ENCODE measurements at places on chromosomes 3 and 15. TPM values are rescaled to one million over a fixed set of nuclear protein-coding genes. Genes with fewer than 3 reads are reported as not detected.

DNA sequence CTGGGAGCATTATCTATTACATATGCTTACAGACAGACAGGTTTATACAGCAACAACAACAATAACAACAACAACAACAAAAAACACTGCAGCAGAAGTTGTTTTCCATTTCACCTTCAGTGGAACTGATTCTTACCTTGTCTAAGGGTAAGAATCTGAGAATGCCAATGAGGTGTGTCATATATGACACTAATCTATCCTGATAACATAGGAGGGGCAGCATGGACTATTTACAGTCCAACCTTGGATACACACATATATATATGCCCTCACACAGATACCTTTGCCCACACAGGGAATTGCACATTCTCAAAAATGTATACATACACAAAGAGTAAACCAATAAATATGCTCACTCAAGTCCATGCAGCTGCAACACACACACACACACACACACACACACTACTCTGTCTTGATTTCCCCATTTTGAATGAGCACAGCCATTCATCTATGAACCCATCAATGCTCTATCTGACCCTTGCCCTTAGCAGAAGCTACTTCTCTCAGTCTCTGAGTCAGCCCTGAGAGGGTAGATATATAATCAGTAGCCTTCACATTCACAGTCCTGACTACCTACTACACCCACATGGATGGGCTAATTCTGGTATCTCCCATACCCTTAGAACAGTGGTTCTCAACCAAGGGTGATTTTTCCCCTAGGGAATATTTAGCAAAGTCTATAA lies 9.7 kb upstream of the TRANK1 start:
- no peak overlapping the region for H3K27ac ChIP-seq
- no peaks in the 10 kb centered on the region for H3K27me3 ChIP-seq
- no peak overlapping the region for H3K4me3 ChIP-seq

GRCh38 chr15:45644437-45644836 lies 9.6 kb downstream of the SQOR start:
- H3K4me1 ChIP-seq, result peaks cover 8% of the 10 kb centered on the region
- H3K27ac ChIP-seq, result peak overlapping the region; percentile 82
- no peak overlapping the region for H3K4me3 ChIP-seq
- H3K27me3 ChIP-seq, result no peaks in the 10 kb centered on the region

GRCh38 chr3:119529883-119530282 lies 29.5 kb downstream of the CD80 start:
- H3K36me3 ChIP-seq, result no peaks in the 10 kb centered on the region
- no peak overlapping the region for H3K4me3 ChIP-seq
- H3K4me1 ChIP-seq, result no peaks in the 10 kb centered on the region
- no peak for DNase-seq

- H3K27ac ChIP-seq, result no peak overlapping the region
- no peak overlapping the region for H3K4me3 ChIP-seq
- no peak for DNase-seq
- no peaks in the 10 kb centered on the region for H3K27me3 ChIP-seq
- H3K4me1 ChIP-seq, result no peaks in the 10 kb centered on the region
- no peaks in the 10 kb centered on the region for H3K36me3 ChIP-seq
These were observed 102.5 kb upstream of the ROBO1 start for GRCh38 chr3:79870313-79870620.

DNA sequence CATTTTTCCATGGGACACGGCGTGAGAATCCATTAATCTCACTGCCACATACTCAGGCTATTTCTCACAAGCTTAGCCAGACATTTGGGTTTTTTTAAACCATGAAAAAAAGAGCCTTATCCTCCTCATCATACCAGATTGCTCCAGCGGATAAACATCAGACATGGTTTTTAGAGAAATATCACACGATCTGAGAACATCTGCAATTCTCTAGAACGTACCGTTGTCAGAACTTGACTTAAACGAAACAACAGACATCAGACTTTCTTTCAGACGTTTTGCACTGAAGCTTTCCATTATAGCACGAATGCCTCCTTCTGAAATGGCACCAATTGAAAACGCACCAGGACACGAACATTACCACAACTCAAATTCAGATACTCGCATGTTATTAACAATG lies 744.2 kb upstream of the CFAP20DC start:
- no peak for DNase-seq
- H3K27ac ChIP-seq, result no peak overlapping the region
- H3K4me1 ChIP-seq, result no peaks in the 10 kb centered on the region
- H3K27me3 ChIP-seq, result no peaks in the 10 kb centered on the region

DNA sequence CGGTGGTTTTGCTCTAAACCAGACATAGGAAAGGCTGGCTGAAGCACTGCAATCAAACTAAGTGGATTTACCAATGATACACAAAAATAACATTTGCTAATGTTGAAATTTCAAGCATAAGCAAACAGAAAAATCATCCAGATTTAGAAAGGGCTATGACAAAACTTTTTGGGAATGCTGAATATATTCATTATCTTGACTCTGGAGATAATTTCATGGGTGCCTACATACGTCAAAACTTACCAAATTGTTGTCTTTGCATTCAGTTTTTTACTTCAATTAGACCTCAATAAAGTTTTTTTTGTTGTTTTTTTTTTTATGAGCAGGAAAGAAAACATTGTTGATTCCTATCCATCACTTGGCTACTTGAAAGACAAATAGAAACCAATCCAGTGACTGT lies 140.8 kb downstream of the NR2E3 start:
- no peak for DNase-seq
- no peaks in the 10 kb centered on the region for H3K4me1 ChIP-seq
- H3K4me3 ChIP-seq, result no peak overlapping the region
- H3K27ac ChIP-seq, result no peak overlapping the region
- no peaks in the 10 kb centered on the region for H3K36me3 ChIP-seq

- no peak overlapping the region for H3K27ac ChIP-seq
- H3K36me3 ChIP-seq, result no peaks in the 10 kb centered on the region
- peaks cover 2% of the 10 kb centered on the region for H3K4me1 ChIP-seq
- no peak overlapping the region for H3K4me3 ChIP-seq
- no peaks in the 10 kb centered on the region for H3K27me3 ChIP-seq
- DNase-seq, result no peak
These were observed 10.5 kb downstream of the IVD start for GRCh38 chr15:40416056-40416455.

- H3K27ac ChIP-seq, result peak overlapping the region; percentile 91
- no peak for DNase-seq
- no peaks in the 10 kb centered on the region for H3K36me3 ChIP-seq
- H3K4me3 ChIP-seq, result no peak overlapping the region
These were observed 73.0 kb downstream of the FAM43A start for GRCh38 chr3:194758716-194759115.

- no peaks in the 10 kb centered on the region for H3K27me3 ChIP-seq
- no peak overlapping the region for H3K27ac ChIP-seq
- no peaks in the 10 kb centered on the region for H3K36me3 ChIP-seq
- H3K4me3 ChIP-seq, result no peak overlapping the region
- no peaks in the 10 kb centered on the region for H3K4me1 ChIP-seq
These were observed 283.9 kb upstream of the CTNNB1 start for GRCh38 chr3:40915346-40915865.

Gene PPP2R3A
- total RNA-seq, result 10.4 TPM

DNA sequence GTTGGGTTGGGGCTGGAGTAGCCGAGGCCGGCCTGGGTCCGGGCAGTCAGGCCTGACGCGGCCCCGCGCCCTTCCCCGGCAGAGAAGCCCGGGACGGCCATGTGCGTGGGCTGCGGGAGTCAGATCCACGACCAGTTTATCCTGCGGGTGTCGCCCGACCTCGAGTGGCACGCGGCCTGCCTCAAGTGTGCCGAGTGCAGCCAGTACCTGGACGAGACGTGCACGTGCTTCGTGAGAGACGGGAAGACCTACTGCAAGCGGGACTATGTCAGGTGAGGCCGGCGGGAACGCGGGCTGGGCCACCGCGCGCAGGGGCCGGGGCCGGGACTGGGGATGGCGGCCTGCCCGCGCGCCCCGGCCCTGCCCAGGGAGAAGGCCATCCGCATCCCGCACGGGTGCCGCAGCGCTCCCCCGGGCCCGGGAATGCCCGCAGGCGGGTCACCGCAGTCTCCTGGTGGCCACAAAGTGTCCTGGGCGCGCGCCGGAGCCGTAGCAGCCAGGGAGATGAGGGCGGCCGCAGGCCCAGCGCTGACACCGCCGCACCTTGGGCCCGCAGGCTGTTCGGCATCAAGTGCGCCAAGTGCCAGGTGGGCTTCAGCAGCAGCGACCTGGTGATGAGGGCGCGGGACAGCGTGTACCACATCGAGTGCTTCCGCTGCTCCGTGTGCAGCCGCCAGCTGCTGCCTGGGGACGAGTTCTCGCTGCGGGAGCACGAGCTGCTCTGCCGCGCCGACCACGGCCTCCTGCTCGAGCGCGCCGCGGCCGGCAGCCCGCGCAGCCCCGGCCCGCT lies 1.3 kb downstream of the ISL2 start:
- peaks cover 12% of the 10 kb centered on the region for H3K4me1 ChIP-seq
- peak overlapping the region; percentile 34 for H3K4me3 ChIP-seq
- peaks cover 26% of the 10 kb centered on the region for H3K27me3 ChIP-seq
- no peak overlapping the region for H3K27ac ChIP-seq
- no peaks in the 10 kb centered on the region for H3K36me3 ChIP-seq
- DNase-seq, result no peak

Gene PPCDC
- 17.3 TPM for total RNA-seq

Gene C3orf80
- total RNA-seq, result 0.15 TPM

GRCh38 chr3:127536830-127537812 lies 53.4 kb downstream of the TPRA1 start:
- DNase-seq, result no peak
- no peaks in the 10 kb centered on the region for H3K36me3 ChIP-seq
- no peak overlapping the region for H3K4me3 ChIP-seq
- H3K27me3 ChIP-seq, result no peaks in the 10 kb centered on the region
- H3K27ac ChIP-seq, result no peak overlapping the region
- no peaks in the 10 kb centered on the region for H3K4me1 ChIP-seq

DNA sequence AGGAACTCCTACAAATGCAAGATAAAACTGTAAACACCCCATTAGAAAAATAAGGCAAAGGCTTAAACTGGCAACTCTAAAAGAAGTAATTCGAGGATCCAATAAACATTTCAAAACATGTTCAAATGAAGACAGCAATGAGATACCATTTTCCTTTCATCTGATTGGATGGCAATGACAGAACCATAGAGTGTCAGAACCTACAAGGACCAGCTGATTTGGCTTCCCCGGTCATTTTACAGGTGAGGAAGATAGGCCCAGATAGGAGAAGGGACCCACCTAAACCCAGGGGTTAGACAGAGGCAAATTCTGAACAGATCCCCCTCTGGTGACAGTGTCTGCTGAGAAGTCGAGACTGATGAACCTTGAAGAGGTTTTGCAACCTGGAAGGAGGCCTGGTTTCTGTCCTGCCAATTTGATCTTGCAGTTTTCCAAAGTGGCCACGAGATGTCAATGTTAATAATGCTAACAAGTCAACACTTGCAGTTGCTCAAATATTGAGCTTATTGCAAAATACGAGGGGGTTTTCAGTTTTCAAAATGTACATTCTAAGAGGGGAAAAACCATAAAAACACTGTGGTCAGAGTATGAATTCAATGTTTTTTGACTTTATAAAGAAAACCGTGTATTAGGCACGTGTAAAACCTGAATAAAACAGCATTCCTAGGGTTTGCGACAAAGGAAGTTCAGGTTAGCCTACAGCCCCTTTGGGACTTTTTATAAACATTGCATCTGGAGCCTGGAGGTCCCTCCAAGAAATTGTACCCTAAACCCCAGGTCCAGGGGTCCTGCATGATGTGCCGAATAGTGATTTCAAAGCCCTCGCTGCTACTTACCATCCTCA lies 21.5 kb downstream of the CFAP161 start:
- no peak overlapping the region for H3K27ac ChIP-seq
- H3K4me3 ChIP-seq, result no peak overlapping the region
- H3K36me3 ChIP-seq, result no peaks in the 10 kb centered on the region
- DNase-seq, result no peak
- no peaks in the 10 kb centered on the region for H3K27me3 ChIP-seq

DNA sequence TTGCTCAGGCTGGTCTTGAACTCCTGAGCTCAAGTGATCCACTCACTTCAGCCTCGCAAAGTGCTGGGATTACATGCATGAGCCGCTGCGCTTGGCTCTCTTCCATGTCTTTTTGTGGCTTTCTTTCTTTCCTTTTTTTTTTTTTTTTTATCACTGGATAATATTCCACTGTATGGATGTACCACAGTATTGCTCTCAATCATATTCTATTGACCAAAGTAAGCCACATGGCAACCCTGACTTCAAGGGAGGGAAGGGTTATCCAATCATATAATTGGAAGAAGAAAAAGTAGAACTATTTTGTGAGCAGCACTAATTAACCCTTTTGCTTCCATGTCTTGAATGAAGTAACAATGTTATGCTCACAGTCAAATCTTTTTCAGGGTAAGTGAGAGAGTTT lies 307.0 kb upstream of the RASGRP1 start:
- no peaks in the 10 kb centered on the region for H3K36me3 ChIP-seq
- DNase-seq, result no peak
- H3K27ac ChIP-seq, result no peak overlapping the region

DNA sequence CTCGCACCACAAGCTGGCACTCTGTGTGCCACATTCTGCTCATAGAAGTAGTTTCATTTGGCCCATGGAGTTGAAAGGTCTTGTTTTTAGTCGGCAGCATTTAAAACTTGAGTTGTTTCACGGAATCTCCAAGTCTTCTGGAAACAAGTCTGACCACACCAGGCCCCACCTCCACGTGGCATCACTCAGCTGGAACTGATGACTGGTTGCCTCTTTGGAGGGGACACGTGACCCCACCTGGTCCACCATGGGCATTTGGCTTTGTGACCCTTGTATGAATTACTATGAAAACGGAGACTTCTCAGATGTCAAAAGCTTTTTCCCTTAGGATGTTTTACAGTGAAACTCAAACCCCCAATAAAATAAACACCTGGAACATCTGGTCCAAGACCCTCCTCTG lies 74.9 kb downstream of the NTRK3 start:
- H3K4me3 ChIP-seq, result no peak overlapping the region
- DNase-seq, result no peak
- no peaks in the 10 kb centered on the region for H3K36me3 ChIP-seq

Gene ALG1L2
- total RNA-seq, result not detected

DNA sequence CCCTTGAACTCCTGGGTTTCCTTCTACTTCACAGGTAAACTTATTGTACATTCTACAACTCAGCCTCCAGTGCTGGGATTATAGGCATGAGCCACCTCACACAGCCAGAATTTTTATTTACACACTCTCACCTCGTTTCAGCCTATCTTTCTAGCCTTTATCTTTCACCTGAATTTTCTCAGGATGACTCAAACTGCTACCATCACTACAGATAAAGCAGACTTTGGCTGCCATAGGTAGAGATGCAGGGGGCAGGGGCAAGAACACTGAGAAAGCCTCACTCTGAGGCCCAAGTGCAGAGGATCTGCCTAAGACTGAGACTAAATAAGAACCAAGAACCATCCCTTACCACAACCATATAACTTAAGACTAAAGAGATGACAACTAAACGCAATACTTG lies 59.0 kb downstream of the ETFA start:
- no peak overlapping the region for H3K4me3 ChIP-seq
- H3K4me1 ChIP-seq, result no peaks in the 10 kb centered on the region
- H3K27me3 ChIP-seq, result no peaks in the 10 kb centered on the region

Gene RBPMS2
- total RNA-seq, result not detected

DNA sequence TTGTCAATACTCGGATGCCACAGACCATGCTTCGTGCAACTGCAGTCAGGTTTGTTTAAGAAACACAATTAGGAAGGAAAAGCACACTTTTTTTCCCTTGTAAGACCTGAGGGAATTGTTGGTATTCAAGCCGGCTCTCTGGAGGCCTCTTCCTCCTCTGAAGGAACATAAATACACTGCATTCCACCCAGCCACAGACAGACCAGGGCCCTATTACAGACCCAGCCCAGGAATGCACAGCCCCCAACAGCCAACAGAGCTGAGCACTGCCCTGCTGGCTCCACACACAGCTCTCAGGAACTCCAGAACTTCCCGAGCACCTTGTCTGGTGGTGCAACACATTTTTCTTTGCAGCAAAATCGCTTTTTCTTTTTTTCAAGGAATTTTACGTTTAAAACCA lies 488.7 kb upstream of the PROK2 start:
- H3K27ac ChIP-seq, result no peak overlapping the region
- no peak for DNase-seq
- H3K36me3 ChIP-seq, result no peaks in the 10 kb centered on the region

Data from breast epithelium (tissue), 4 donors.